ENCODE measurements at places on chromosomes 2 and 18. TPM values are rescaled to one million over a fixed set of nuclear protein-coding genes. Genes with fewer than 3 reads are reported as not detected.

The UGT1A6 gene
- 0.55 TPM for total RNA-seq

The PSTPIP2 gene
- 18.3 TPM for total RNA-seq

The CCL20 gene
- total RNA-seq: not detected

The SIX3 gene
- 35.2 TPM for total RNA-seq

The IL36G gene
- not detected for total RNA-seq

All from camera-type eye (tissue), 1 donor.